Fibroblast of skin of right biceps (primary cell): ENCODE measurements at places on chromosomes 3 and 15.
A peak's percentile ranks its signal among the peaks of the same experiment; 100 is the strongest.

- peak; percentile 10 for DNase-seq
Measured at GRCh38 chr3:55746808-55747413, 259.8 kb upstream of the WNT5A start.

GRCh38 chr15:88491158-88491557, 23.6 kb downstream of the MRPS11 start:
- no peak for DNase-seq

- DNase-seq: no peak
Measured at GRCh38 chr3:52535411-52536111, 844 bp upstream of the UQCC5 start.

GRCh38 chr3:195736866-195737490, 16.2 kb downstream of the MUC20 start:
- DNase-seq: no peak

- peak; percentile 45 for DNase-seq
Measured at GRCh38 chr15:41161336-41161735, 45.3 kb upstream of the INO80 start.

- DNase-seq: no peak
Measured at GRCh38 chr3:172546628-172547214, 23.5 kb upstream of the TNFSF10 start.

DNA sequence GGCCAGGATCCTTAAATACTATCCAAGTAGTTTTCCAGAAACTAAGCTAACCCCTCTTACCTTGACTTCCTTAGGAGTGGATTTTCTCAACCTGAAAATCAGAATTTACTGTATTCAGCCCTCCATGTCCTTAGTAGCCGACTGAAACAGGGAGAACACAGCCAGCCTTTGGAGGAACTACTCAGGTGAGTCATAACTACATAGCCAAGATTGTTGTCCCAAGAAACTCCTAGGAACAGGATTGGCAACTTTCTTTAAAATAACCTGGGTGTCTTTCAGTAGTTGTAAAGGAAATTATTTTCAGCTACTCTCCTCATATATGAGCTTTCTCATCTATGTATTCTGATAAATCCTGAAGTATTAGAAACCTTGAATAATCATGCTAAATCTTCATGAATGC, 22.3 kb downstream of the FANCD2OS start:
- no peak for DNase-seq

GRCh38 chr15:90845201-90845949, 23.0 kb upstream of the FURIN start:
- peak; percentile 82 for DNase-seq

DNA sequence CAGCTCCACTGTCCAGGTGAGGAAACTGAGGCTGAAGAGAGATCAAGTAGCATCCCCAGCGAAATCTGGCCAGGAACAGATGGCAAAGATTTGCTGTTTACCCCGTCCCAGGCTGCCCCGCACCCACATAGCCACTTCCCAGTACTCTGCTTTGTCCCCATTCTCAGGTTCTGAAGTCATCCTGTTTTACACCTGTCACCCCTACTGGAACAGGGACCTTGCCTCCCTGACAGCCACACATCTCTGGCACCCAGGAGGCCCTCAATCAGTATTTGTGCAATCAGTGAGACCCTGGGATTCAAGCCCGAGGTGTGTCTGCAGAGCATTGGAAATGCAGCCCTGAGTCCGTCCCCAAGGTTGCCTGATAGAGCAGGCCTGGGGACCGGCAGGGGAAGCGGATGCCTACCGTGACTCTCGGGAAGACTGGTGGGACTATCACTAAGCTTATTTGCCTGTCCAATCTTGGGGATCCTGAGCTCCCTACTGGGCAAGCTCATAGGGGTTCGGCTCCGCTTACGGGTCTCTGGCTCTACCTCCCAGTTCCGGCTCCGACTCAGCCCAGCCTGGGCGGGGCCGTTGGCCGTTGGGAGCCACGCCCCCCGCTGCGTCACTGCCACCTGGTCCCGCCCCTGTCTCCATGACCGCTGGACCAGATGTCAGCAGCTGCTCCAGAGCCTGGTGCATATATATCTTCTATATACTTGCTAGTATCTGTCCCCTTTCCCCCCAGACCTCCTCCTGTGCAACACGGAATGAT, 17.5 kb upstream of the FANCD2 start:
- DNase-seq: peak; percentile 61

DNA sequence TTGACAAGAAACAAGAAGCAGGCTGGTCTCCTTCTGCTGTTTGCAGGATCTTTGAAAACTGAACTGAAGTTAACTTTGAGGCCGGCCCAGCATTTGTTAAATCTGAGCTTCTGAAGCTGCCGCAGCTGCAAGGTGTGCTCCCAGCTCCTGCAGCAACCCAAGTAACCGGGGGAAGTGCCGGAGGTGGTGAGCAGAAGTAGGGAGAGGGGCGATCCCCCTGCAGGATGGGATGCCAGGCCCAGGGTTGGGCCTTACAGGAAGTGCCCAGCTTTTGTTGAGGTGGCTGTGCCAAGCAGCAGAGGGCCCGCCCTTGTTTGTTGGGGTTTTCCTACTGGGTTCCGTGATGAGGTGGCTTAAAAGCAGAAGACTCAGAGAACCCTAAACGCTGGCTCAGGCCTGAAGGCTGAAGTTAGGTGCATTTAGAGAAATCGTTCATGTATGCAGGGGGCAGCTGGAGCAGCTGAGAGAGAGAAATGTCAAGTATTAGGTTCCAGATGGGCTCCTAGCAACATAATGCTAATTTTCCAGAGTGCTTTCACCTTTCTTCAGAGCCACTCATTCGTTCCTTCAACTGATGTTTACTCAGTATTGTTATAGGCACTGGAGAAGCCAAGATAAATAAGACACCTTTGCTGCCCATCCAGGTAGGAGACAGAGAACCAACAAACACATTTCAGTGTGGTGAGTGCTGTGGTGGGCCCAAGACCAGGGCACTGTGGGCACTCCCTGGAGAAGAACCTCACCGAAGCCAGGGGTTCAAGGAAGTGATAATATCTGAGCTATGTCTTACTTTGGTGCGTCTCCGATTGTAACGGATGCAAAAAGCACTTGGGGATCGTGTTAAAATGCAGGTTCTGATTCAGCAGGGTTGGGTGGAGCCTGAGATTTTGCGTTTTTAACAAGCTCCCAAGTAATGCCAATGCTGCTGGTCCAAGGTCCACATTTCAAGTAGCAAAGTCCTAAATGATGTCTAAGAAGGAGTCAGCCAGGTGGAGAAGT, 42.2 kb upstream of the PLCL2 start:
- no peak for DNase-seq

DNA sequence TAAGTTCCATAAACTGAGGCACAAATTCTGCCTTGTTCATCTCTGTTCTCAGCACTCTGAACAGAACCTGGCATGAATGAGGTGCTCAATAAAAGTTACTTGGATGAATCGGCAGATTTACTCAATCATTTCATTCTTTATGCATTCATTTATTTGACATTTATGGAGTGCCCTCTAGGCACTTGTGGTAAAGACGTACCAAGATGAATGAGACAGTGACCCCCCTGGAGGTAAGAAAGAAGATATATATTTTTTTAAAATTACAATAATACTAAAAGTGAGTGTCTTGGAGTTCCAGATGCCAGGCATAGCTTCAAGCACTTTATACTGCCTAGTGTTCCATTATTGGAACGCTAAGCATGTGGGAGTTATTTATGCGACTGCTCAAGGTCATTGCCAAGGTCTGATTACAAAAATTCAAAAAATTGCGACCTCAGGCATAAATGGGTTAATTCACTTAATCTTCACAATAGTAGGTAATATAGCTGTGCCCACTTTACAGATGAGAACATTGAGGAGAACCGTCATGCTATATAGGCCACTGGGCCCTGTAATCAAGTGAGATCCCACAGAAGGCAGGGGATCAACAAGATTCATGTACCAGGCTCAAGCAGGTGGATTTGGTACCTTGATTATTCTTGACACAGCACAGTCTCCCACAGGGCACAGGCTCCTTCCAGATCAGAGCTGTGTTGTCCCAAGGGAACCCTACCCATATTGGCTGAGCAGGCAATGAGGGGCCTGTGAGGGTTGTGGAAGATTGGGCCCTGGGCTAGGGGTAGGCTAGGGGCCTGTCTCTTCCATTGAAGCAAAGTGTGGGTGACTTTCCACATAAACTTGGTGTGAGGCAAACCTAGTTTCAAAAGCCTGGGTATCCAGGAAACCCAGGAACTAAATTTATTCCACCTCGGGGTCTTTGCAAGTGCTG, 10.7 kb downstream of the XIRP1 start:
- DNase-seq: no peak

- DNase-seq: peak; percentile 56
Measured at GRCh38 chr15:67820992-67821783, 4.1 kb upstream of the SKOR1 start.

DNA sequence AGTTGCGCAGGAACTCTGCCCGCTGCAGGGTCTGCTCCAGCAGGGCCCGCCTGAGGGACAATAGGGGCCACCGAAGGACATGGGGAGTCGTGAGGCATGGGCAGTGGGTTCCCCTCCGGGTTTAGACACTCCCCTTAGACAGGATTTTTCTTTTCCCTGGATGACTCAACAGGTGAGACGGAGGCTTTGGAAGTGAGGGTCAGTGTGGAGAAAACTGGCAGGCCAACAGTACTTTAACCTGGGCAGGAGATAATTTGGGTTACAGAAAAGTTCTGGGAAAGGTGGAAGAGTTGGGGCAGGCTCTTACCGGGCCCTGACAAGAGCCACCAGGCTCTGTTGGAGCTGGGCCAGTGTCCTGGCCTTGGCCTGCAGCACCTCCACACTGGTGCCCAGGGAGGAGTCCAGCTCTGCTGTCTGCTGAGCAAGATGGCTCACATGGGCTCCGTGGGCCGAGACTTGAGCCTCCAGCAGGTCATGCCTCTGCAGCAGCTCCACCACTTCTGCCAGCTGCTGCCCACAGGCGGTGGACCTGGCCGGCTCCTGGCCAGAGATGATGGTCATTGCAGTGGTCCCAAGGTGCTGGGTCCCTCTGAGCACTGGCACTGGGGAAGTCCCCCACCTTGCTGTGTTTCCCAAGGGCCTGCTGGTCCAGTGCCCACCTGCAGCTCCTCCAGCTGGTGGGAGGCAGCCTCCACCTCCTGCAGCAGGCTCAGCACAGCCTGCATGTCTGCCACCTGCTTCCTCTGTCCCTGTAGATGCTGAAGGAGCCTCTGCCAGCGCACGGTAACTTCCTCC, 11.0 kb downstream of the SPTBN5 start:
- DNase-seq: no peak
